ENCODE measurements at places on chromosomes 6 and 20.

DNA sequence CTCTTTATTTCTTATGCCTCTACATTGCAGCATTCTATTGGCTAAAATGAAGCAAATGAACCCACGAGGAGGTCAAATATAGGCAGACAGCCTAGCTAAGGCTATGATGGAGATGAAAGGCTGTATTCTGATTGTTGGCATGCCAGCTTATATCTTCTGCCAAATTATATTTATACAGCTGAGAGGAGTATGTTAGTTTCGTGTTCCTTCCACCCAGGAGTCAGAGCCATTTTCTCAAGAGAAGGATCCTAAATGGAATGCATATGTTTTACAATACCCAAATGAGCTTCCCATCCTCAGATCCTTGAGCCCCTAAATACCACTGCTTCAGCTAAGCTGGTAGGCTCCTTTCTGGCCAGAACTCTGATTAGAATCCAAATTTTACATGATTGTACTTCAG lies 178.4 kb upstream of the HDDC2 start:
- no peak for DNase-seq

DNA sequence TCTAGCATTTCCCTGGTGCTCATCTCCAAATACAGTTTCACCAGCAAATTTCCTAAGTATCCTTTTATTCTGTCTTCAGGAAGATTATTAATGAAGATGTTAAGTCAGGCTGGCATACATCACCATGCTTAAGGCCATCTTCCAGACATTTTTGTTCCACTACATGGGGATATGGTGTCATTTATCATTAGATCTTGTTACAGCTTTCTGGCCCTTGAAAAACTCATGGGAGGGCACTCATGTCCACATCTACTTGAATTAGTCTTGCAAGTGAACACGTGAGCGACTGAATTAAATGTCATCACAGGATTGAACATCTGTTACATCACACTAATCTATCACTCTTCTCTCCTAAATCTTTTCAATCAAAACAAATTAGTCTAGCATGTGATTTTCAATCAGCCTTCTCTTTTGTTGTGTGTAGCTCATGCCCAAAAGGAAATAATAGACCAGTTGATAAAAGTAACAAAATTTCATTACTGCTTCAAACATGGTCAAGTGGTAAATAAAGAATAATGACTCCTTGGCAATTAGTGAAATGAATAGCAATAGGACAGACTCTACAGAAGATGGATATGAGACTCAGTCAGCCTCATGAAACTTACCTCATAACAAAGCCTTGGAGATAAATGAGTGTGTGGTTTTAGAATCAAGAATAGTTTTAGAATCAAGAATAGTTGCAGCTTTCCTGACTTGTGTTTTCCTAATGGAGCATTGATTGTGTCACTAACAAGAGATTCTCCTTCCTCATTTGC lies 80.5 kb downstream of the MTFR2 start:
- no peak for DNase-seq

DNA sequence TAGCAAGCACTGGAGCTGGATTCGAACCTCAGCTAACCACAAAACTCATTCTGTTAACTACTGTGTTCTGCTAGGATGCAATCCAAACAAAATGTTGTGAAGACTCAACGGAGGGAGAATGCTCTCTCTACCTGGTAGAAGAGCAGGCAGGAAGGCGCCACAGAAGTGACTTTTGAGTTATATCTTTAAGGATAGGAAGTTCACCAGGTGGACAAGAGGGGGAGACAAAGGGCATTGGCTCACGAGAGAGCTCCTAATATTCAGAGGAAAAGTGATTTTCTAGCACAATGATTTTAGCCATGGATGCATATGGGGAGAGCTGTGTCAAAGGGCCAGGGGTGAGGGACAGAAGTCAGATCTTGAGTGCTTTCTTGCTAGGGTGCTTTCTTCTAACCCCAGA lies 108.4 kb upstream of the MAFB start:
- no peak for DNase-seq

- no peak for DNase-seq
These were observed 111.8 kb upstream of the ZFP64 start for GRCh38 chr20:52303281-52303950.

- no peak for DNase-seq
These were observed 63.4 kb upstream of the PMEPA1 start for GRCh38 chr20:57773059-57773815.

DNA sequence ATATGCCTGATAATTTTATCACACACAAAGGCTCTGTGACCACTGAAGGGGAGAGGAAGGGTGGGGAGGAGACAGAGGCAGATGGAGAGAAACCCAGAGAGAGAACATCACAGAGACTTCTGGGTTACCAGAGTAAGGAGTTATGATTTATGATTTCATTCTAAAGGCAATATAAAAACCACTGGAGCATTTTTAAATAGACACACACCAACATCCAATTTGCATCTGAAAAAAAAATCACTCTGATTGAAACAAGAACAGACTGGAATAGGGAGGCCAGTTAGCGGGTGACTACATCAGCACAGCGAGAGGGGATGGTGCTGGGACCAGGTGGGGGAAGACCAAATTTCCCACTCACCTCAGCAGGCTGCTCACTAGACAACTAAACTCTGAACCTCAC lies 104.8 kb downstream of the AGPAT4 start:
- no peak for DNase-seq

- DNase-seq = no peak
These were observed 293.0 kb upstream of the PRDM1 start for GRCh38 chr6:105793130-105793529.

DNA sequence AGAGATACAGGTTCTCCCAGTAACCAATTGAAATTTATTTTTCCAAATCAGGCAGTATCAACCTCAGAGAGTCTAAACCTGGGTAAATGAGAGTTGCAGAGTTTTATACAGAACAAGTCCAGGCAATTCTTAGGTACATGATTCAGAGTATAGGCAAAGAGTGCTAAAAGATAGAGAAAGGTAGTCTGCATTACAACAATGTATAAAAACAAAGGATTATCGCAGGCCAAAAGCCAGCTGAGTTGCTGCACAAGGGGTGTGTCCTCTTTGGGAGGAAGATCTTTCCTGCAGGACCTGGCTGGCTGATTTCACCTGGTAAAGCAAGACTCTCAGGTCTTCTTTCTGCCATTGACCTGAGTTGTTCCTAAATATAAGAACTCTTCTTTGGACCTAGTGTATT lies 48.9 kb upstream of the ECHDC1 start:
- DNase-seq = no peak

DNA sequence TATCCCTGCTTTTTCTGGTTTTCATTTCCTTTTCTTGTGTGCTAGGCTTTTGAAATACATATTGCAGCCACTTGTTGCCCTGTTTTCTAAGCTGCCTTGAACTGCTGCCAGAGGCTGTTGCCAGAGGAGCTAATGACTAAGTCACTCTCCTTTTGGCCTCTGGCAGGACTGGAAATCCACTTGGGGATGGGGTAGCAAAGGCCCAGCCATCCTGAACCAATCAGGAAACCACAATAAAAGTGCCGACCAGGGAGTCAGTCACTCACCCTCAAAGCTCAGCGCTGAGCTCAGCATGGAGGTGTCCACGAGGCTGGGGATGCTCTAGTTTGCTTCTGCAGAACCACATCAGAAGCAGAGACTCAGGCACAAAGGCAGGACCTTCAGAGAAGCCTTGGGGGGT lies 813.0 kb downstream of the DHX35 start:
- DNase-seq = no peak

GRCh38 chr6:113122060-113122459 lies 735.1 kb upstream of the MARCKS start:
- DNase-seq = no peak

- DNase-seq = no peak
These were observed 213.1 kb downstream of the PREX1 start for GRCh38 chr20:48614593-48615274.

GRCh38 chr6:27178407-27178730 lies 69.1 kb upstream of the PRSS16 start:
- no peak for DNase-seq

DNA sequence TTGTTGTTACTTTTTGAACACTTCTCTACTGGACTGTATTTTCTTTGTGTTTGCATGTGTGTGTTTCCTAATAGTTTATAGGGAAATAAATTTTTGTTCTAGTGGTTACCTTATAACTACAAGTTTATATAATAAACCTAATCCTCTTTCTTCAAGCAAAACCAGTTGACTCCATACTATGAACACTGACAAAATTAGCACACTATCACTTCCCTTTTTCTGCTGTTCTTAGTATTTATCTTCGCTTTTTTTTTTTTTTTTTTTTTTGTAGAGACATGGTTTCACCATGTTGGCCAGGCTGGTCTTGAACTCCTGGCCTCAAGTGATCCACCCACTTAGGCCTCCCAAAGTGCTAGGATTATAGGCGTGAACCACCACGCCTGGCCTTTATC lies 25.0 kb upstream of the C6orf62 start:
- no peak for DNase-seq

- no peak for DNase-seq
These were observed 91.2 kb upstream of the SIRPA start for GRCh38 chr20:1803932-1804501.
